ENCODE measurements at places on chromosomes 7 and 10.

DNA sequence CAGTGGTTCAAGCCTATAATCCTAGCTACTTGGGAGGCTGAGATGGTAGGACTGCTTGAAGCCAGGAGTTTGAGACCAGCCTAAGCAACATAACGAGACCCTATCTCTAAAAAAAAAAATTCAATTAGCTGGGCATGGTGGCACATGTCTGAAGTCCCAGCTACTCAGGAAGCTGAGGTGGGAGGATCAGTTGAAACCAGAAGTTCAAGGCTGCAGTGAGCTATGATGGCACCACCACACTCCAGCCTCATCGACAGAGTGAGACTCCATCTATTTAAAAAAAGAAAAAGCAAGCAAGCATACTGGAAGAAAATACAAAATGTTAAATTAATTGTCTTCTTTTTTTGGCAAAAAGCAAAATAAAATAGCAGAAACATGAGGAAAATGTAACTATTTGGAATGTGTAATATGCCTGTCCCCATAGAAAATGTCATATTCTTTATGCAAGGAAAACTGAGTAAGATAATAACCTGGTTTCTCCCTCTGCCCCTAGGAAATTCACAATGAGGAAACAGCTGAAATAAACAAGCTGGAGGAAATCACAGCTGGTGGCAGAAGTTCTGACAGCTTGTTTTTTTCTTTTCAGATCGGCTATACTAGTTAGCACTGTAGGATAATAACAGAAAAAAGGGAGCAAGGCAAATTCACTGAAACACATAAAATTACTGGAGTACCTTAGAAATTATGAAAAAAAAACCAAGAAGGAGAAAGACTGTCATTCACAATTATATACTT is 48.5 kb downstream of the HERPUD2 start:
- no peak for DNase-seq

- DNase-seq = no peak
Measured at GRCh38 chr10:28094121-28094520, 95.2 kb upstream of the ODAD2 start.

- no peak for DNase-seq
Measured at GRCh38 chr7:74586258-74587175, 71.0 kb upstream of the GTF2I start.

DNA sequence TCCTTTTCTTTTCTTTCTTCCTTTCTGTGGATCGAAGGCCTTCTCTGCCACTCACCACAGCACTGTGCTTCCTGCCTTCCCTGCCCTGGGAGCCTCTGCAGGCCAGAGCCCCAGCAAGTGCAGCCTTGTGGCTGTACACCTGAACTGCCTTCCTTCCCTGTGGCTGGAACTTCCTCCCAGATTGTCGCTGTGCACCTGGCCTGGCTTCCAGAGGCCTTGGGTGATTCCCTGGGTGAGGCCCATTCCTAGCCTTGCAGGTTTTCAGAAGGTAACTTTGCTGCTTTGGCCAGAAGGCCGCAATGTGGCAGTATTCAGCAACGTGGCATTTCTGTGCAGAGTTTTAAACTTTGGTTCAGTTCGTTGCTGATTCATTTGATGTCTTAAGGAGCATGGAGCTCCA is 50.1 kb upstream of the RASGEF1A start:
- DNase-seq = no peak

DNA sequence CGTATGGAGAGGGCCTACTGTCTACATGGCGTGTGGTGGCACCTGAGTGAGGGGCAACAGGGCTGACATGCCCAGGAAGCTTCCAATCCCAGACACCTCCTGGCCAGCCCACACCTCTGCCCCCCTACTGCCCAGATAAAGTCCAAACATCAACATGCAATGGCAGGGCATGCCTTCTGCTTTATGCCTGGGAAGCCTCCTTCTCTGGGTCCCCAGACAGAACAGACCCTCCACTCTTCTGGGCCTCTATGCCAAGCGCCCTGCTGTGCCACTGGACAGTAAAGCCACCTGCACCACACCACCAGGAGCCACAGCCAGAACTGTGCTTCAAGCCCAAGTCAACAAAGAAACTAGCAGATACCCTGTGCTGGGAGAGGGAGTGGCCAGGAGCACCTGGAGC is 12.5 kb downstream of the TMEM72 start:
- DNase-seq = no peak

Data from renal pelvis (tissue), 12 donors.